ENCODE measurements at places on chromosomes 13 and 19. TPM values are rescaled to one million over a fixed set of nuclear protein-coding genes. Genes with fewer than 3 reads are reported as not detected.

DNA sequence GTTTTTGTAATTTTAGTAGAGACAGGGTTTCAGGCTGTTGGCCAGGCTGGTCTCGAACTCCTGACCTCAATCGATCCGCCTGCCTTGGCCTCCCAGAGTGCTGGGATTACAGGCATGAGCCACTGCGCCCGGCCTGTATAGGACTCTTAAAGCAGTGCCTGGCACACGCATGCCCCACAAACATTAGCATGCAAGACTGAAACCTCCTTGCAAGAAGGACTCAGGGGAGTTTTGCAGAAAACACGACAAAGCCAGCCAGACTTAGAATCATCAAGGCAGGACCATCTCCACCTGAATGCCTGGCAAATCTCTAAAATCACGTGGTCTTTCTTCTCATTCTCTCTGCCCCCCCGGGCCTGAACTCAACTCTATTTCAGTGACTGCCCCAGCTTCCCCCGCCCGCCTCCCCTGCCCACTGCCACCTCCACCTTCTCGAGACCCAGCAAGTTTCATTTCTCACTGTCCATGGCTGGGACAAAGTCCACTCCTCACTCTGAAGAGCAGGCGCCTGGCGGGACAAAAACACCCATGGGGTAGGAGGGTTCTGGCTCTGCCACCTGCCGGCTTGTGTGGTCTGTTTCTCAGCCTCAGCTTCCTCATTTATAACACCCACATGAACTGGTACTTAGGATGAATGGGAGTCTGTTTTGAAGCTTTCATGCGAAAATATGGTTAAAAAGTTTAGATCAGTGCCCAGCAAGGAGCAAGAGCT is 2.4 kb downstream of the TICAM1 start:
- peak; percentile 49 for DNase-seq

DNA sequence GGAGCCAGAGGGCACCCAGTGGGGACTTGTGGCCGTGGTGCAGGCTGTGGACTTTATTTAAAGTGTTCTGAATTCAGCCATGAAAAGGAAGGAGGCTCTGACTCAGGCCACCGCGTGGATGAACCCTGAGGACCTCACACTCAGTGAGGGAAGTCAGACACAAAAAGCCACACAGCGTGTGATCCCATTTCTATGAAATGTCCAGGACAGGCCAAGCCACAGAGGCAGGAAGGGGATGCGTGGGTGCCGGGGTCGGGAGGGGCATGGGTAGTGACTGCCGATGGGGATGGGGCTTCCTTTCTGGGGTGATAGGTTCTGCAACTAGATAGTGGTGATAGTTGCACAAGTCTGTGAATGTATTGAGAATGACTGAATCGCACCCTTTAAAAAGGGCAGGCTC is 8.7 kb upstream of the ZBTB7A start:
- DNase-seq, result no peak

DNA sequence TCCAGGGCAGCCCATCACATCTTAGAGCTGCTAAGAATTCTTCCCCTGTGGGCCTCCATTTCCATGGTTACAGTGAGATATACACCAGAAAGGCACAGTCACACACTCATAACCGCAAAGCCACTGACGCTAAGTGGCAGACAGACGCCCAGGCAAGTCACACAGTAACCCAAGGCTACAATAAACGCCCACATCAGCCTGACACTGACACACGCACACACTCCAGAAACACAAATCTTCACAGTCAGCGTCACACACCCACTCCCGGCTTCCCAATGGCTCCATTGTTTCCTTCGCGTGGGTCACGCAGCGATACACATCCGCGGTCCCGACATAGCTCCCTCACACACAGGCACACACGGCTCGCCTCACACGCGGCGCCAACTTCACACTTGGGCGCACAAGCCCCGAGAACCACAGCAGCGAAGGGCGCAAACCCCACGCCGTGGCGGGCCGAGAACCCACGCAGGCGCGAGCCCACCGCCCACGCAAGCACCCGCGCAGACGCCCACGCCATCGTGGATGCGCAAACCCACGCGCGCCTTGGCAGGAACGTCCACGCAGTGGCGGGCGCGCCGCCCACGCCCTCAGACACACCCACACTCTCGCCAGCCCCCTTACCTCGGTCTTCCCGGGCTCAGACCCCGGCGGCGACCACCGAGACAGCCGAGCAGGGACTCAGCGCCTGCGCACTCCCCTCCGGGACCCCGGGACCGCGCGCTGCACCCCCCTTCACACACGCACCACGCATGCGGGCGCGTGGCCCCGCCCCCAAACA is at the start of gene ZNF667:
ZNF667 (minus strand) TSS at position 695 of the 778 bp plus-strand sequence. CDS start 14,975 bp downstream, outside the sequence.
- DNase-seq, result no peak

GRCh38 chr13:50387051-50387581 is 371.9 kb downstream of the KCNRG start:
- DNase-seq, result peak; percentile 53

GRCh38 chr13:105572401-105572800 is 963.1 kb downstream of the EFNB2 start:
- DNase-seq, result no peak

GRCh38 chr13:33366469-33367062 is 81.0 kb upstream of the STARD13 start:
- DNase-seq, result no peak

- DNase-seq, result no peak
Measured at GRCh38 chr13:31850041-31850555, 110.8 kb downstream of the RXFP2 start.

Gene PTGIR
- not detected for total RNA-seq

Gene NPHS1
- total RNA-seq, result not detected

Gene CGB8
- not detected for total RNA-seq

Gene ACP7
- total RNA-seq, result not detected

Gene PDX1
- total RNA-seq, result 0.89 TPM
